Stimulated activated naive B cell treated with anti-CD40 and anti-IgM and Interleukin-4, amounts not matched to agents 10 μg/mL and 1 μg/mL and 100 μg/mL, for 72 hours (primary cell): ENCODE measurements at places on chromosomes 12 and 14.

- no peak for DNase-seq
- H3K27ac ChIP-seq, result no peak overlapping the region
- H3K4me3 ChIP-seq, result no peak overlapping the region
- no peaks in the 10 kb centered on the region for H3K36me3 ChIP-seq
- H3K4me1 ChIP-seq, result no peaks in the 10 kb centered on the region
- no peaks in the 10 kb centered on the region for H3K27me3 ChIP-seq
Observed at GRCh38 chr12:70177631-70178030, 65.6 kb upstream of the CNOT2 start.

DNA sequence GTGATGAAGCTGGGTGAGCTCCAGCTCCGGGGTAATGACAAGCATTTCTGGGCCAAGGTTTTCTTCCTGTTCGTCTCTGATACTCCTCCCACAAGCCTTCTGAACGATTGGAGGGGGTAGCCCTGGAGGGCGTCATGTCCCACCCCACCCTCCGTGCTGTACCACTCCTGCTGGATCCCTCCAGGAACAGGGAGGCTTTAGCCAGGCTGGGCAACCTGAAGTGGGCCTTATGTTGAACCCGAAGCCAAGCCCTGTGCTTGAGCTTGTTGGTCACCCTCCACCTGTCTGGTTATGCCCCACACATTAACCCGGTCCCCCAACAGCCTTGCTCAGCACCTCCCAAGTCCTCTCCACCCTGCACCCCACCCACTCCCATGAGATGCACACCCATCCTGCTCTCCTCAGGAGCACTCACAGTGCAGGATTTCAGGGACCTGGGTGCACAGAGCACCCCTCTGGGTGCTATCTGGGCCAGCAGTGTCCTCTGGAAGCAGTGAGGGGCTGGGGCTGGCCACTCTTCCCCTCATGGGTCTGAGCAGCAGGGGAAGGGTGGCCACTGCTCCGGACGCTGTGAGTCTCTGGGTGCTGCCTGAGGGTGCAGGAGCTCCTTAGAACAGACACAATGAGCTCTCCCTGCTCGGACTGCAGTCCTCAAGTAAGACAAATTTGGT lies 6.8 kb upstream of the KRT83 start:
- peaks cover 2% of the 10 kb centered on the region for H3K4me1 ChIP-seq
- DNase-seq, result no peak
- H3K27me3 ChIP-seq, result peaks cover 35% of the 10 kb centered on the region
- H3K27ac ChIP-seq, result no peak overlapping the region

DNA sequence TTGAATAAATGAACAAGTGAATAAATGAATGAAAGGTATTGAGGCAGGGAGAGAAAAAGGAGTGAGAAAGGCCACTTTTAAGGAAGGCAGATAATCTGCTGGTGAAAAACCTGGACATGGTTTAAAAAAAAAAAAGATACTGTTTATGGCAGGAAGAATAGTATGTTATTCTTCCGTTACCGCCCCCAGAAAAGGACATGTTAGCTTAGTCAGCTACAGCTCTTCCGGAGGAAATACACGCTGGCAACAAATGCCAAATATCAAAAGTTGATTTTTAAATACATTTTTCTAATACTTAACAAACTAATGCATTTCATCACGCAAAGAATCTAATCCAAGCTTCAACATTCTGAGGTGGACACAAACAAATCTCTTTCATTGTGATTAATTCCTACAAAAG lies 43.2 kb downstream of the SLC5A8 start:
- H3K27ac ChIP-seq, result no peak overlapping the region
- DNase-seq, result no peak
- no peak overlapping the region for H3K4me3 ChIP-seq

GRCh38 chr12:92288561-92288960 lies 142.9 kb upstream of the BTG1 start:
- H3K36me3 ChIP-seq, result no peaks in the 10 kb centered on the region
- peaks cover 15% of the 10 kb centered on the region for H3K4me1 ChIP-seq
- H3K27me3 ChIP-seq, result no peaks in the 10 kb centered on the region
- H3K4me3 ChIP-seq, result no peak overlapping the region
- peak overlapping the region; percentile 56 for H3K27ac ChIP-seq

GRCh38 chr12:46855760-46856159 lies 30.0 kb upstream of the SLC38A4 start:
- H3K36me3 ChIP-seq, result peaks cover 3% of the 10 kb centered on the region
- H3K27me3 ChIP-seq, result no peaks in the 10 kb centered on the region
- H3K27ac ChIP-seq, result no peak overlapping the region
- no peak overlapping the region for H3K4me3 ChIP-seq
- no peak for DNase-seq
- H3K4me1 ChIP-seq, result no peaks in the 10 kb centered on the region

DNA sequence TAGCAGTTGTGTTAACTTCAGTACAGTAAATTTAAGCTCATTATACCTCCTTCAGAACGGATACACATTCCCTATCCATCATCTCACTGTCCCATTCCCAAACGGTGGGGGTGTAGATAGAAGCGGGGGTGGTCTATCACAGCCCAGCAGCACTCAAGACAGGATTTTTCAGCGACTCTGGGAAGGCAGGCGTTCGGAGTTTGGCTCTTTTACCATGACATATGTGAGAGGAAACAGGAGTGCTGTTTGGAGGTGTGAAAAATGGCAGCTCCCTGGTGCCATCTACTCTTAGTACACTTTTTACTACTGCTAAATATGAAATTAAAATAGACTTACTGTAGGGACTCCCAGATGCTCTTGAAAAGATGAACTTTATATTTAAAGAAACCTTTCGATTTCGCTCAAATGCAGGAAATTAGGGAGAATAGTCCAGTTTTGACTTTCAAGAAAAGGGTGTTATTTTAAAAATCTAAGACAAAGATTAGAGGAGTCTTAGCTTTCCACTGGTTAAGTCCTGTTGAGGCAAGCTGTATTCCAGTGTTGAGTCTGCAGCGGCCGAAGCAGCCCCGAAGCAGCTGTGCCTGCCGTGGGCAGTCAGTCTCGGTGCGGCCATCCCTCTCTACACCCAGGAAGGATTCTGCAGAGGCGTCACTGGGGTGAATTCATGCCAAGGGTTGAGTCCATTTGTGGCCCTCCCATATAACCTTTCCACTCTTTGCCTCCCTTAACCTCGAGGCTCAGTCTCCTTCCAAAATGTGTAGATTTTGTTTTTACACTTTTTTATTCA lies 42.1 kb downstream of the KCNMB4 start:
- H3K27ac ChIP-seq, result no peak overlapping the region
- H3K4me1 ChIP-seq, result no peaks in the 10 kb centered on the region
- no peaks in the 10 kb centered on the region for H3K27me3 ChIP-seq
- no peak for DNase-seq
- H3K4me3 ChIP-seq, result no peak overlapping the region

DNA sequence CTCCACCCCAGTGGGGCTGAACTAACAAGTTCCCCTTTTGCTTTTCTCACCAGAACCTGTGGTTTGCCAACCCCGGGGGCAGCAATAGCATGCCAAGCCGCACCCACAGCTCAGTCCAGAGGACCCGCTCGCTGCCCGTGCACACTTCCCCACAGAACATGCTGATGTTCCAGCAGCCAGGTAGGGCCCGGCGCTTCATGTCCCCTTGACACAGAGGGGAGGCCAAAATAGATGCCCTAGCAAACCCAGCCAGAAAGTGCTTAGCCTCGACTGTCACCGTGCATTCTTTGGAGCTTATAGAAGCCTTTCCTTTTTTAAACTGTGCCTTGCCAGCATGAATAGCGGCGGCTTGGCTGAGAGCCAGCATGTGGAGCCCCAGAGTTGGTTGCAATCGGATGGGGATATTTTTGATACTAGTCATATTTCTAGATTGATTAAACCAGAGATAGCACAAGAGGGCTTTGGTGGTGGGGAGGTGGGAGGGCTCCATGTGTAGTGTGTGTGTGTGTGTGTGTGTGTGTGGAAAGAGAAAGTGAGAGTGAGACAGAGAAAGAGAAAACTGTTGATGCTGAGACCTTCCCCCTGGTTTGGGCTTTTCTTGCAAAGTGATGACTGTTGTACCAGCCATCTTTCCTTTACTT lies 126.1 kb downstream of the GCH1 start:
- peaks cover 15% of the 10 kb centered on the region for H3K36me3 ChIP-seq
- H3K4me3 ChIP-seq, result peak overlapping the region; percentile 66
- peak overlapping the region; percentile 22 for H3K27ac ChIP-seq
- peaks cover 61% of the 10 kb centered on the region for H3K4me1 ChIP-seq
- peak; percentile 58 for DNase-seq
- H3K27me3 ChIP-seq, result no peaks in the 10 kb centered on the region

DNA sequence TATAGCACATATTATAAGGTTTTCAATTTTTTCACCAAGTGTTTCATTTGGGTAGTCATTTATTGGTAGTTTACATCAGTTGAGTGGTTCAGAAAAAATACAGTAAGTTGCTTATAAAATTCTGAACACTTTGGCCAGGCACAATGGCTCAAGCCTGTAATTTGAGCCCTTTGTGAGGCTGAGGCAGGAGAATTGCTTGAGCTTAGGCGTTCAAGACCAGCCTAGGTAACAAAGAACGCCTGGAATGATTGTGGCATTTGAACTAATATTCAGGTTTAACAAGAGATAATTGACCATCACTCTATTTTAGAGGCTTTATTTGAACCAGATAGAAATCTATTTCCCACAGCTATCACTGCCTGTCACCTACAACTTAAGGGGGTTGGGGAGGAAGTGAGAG lies 22.7 kb downstream of the HIF1A start:
- DNase-seq, result no peak
- peaks cover 4% of the 10 kb centered on the region for H3K36me3 ChIP-seq
- H3K4me3 ChIP-seq, result no peak overlapping the region
- peaks cover 73% of the 10 kb centered on the region for H3K4me1 ChIP-seq
